T-helper 1 cell treated with Interleukin-12 subunit alpha and Interleukin-12 subunit beta and Interleukin-4 antibody, amounts not matched to agents 30 ng/mL and 1 ng/mL, for 36 hours (primary cell): ENCODE measurements at places on chromosomes 4 and X. TPM values are rescaled to one million over a fixed set of nuclear protein-coding genes. Genes with fewer than 3 reads are reported as not detected.

Gene ITIH6
- not detected in 2 replicates for total RNA-seq

Gene PCSK1N
- 0.56 and 0.78 TPM in 2 replicates for total RNA-seq

Gene MAGEC1
- total RNA-seq: not detected in 2 replicates

Gene ZCCHC18
- 0.34 and 0.90 TPM in 2 replicates for total RNA-seq

Gene NRK
- total RNA-seq: not detected in 2 replicates

Gene MAB21L2
- total RNA-seq: not detected in 2 replicates

Gene GAB1
- 0.34 and 0.39 TPM in 2 replicates for total RNA-seq
